ENCODE measurements at places on chromosomes 4 and X. TPM values are rescaled to one million over a fixed set of nuclear protein-coding genes. Genes with fewer than 3 reads are reported as not detected.

- DNase-seq, result no peak
Measured at GRCh38 chr4:8404791-8405515, 35.6 kb downstream of the ACOX3 start.

The RAB41 gene
- not detected for total RNA-seq

The FNIP2 gene
- 89.6 TPM for total RNA-seq

DNA sequence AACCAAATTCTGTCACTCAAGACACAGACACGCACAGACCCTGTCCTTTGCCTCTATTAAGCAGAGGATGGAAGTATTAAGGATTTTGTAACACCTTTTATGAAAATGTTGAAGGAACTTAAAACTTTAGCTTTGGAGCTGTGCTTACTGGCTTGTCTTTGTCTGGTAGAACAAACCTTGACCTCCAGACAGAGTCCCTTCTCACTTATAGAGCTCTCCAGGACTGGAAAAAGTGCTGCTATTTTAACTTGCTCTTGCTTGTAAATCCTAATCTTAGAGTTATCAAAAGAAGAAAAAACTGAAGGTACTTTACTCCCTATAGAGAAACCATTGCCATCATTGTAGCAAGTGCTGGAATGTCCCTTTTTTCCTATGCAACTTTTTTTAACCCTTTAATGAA, 215.7 kb downstream of the GC start:
- DNase-seq, result no peak

DNA sequence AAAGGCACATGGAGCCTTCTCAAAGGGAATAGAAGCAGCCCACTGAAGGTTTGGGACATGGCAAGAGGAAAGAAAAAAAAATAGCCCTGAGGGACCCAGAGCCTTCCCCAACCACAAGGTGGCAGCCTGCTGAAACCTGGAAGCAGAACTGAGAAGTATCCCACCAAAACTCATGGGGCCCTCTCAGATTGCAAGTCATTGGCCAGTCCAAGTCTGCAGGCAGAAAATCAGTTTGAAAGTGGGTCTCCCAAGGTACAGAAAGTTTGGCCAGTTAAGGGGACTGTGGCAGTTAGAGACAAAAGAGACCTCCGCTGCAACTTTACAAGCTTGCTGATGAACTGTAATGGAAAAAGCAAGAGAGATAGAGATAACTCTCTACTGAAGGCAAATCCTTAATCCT, 155.8 kb downstream of the ANTXR2 start:
- DNase-seq, result peak; percentile 43

The SPATA18 gene
- 14.6 TPM for total RNA-seq

DNA sequence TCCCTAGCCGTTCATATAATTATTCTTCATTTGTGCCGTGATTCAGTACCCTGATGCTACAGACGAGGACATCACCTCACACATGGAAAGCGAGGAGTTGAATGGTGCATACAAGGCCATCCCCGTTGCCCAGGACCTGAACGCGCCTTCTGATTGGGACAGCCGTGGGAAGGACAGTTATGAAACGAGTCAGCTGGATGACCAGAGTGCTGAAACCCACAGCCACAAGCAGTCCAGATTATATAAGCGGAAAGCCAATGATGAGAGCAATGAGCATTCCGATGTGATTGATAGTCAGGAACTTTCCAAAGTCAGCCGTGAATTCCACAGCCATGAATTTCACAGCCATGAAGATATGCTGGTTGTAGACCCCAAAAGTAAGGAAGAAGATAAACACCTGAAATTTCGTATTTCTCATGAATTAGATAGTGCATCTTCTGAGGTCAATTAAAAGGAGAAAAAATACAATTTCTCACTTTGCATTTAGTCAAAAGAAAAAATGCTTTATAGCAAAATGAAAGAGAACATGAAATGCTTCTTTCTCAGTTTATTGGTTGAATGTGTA, 7.0 kb downstream of the SPP1 start:
- DNase-seq, result no peak

- no peak for DNase-seq
Measured at GRCh38 chr4:185966997-185967775, 101.8 kb upstream of the TLR3 start.

The HTRA3 gene
- 1.3 TPM for total RNA-seq

The MAGEA8 gene
- not detected for total RNA-seq

The CABS1 gene
- not detected for total RNA-seq
